ENCODE measurements at places on chromosomes 3 and 15.

DNA sequence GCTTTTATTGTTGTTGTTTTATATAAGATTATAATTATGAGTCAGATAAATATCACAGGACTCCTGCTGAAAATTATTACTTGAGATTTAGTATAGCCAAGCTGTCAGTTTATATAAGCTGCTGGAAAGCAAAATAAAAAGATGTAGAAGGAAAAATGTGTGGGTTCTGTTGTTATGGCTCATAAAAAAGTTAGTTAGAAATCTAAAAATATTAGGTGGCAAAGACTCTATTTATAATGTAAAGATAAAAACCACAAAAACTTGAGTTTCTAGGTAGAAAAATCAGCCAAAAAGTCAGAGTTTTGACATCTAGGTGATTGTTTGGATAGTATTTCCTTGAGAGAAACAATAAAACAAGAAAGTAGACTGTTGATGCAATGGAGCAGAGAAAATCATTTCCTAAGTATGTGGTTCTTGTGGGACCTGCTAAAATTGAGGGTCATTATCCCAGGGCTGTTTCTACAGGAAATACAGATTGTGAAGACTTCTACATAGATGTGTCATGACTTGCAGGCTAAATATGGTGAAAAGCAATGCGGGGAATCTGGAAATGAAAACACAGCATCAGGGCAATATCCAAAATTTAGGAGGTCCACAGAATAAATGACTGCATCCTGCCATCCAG is 1109.6 kb upstream of the CADM2 start:
- DNase-seq, result no peak

- DNase-seq, result no peak
Measured at GRCh38 chr3:119073258-119074001, 38.8 kb upstream of the IGSF11 start.

- no peak for DNase-seq
Measured at GRCh38 chr3:142027735-142028134, 121.6 kb downstream of the TFDP2 start.

GRCh38 chr3:37540786-37541185 is 320.9 kb upstream of the CTDSPL start:
- no peak for DNase-seq

DNA sequence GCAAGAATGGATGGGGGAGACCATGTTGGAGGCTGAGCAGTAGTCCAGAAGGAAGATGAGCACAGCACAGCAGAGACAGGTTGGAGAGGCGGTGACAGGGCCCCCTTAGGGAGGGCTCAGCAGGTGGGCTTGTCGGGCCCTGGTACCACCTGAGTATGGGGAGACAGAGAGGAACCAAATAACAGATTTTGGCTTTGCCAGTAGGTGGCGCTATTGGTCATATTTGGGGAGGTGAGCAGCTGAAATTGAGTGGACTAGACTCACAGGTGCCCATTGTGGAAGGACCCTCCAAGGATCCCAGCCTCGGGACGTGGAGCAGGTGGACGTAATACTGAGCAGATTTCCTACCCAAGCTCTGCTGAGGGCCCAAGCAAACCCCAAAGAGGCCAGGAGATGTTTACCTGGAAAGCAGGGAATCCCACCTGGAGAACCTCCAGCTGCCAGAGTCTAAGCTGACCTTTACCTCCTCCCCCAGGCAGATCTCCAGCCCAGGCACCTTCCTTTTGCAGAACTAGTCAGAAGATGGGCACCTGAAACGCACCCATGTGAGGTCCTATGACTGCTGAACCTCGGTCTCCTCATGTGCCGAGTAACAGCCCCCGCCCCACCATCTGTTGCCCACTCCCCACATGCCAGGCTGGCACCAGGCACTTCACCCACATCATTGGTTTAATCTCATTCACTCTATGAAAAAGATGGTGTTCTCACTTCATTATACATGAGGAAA is 24.6 kb upstream of the CORO2B start:
- no peak for DNase-seq

- no peak for DNase-seq
Measured at GRCh38 chr3:168161696-168162095, 66.0 kb upstream of the GOLIM4 start.

- DNase-seq, result no peak
Measured at GRCh38 chr15:68526784-68527183, 52.0 kb upstream of the CORO2B start.

- DNase-seq, result no peak
Measured at GRCh38 chr3:16439848-16440708, 73.4 kb downstream of the RFTN1 start.

GRCh38 chr3:134885877-134886621 is 91.0 kb downstream of the EPHB1 start:
- DNase-seq, result peak; percentile 3

DNA sequence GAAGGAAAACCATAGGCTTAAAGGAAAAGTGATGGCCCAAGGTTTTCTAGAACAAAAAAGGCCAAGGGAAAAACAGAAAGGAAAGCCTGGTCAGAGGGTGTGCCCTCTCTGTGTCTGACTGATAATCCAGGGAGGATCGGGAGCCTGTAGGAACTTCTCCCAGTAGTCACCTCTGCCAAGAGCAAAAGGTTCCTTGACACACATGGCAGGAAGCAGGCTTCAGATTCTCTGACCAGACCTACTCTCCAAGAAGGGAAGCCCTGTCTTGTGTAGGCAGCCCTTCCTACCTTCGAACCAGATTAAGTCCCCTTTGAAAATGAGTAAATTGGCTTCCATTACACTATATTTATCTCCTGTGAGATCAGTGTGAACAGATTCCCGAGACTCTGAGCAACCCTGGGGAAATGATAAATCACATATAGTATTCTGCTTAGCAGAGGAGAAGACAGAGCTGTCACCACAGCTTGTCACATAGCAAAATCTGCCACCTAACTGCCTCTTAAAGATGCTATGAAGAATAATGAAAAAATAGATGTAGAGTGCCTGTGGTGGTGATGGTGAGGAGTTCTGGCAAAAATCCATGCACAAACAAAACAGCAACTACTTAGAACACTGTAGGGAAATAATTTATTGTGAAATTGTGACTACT is 38.8 kb downstream of the PARP14 start:
- no peak for DNase-seq

DNA sequence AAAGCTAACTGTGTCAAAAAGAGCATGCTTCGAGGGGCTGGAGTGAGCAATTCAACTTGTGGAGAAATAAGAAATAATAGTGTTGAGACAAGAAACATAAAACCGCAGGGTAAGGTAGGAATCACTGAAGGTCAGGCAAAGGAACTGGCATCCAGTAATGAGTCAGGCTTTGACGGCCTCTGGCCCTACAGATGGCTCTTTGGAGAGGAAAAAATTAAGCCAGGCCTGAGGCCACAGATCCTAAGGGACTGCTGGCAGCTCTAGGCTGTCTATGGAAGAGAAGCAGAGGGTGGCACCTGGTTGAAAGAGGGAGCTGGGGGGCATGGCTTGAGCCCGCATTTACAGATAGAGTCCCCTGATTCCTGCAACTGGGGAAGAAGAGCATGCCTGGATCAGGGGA is 28.6 kb upstream of the ZSCAN2 start:
- no peak for DNase-seq

- no peak for DNase-seq
Measured at GRCh38 chr3:1798711-1799405, 299.8 kb upstream of the CNTN4 start.

- DNase-seq, result no peak
Measured at GRCh38 chr3:134630506-134630905, 20.3 kb downstream of the KY start.

DNA sequence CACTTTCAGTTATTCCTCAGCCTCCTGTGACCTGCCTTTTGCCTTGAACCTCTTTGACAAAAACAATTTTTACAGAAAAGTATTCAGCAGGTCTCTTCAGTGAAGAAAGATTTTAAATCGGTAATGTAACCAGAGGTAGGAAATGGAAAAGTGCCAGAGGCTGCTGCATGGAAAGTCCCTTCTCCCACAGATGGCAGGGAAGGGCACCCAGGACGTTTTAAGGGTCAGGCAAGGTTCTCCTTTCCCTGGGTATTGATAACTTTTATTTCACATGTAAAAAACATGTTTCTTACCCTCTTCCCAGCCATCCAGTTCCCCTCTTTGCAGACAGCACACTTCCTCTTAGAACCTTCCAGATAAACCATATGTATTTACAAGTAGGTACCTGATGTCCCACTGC is 185.6 kb downstream of the OR4M2 start:
- DNase-seq, result no peak

DNA sequence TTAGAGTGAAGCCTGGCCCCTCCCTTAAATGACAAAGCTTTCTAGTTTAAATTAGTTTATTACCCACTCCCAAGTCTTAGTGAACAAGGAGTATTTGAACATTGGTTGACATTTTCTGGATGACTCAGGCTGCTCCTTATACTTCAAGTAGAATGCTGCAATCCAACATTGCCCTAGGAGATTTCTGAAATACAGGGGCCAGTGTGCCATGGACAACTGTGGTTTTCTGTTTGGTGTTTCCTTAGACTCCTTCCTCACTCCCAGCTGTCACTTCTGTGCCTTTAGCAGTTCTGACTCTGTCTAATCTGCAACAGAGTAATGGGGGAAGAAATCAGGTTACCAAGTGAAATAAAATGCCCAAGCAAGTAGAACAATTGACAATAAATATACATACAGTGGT is 116.1 kb upstream of the P2RY1 start:
- DNase-seq, result peak; percentile 17

DNA sequence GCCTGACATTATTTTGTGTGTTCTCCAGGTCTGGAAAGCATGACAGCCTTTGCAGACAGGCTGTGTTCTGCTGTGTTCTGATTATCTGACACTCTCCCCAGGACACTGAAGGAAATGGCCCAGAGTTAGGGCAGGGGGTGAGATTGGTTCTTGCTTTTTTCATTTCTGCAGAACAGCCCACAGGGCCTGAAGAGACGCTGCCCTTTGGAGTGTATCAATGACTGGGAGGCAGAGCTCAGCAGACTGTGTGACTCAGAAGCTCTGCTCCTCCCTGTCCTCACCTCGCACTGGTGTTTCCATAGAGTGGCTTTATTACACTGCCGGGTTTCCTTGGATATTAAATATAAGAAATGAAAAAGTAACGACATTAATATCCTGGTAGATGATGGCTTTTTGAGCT is 523.6 kb downstream of the NTRK3 start:
- DNase-seq, result no peak

DNA sequence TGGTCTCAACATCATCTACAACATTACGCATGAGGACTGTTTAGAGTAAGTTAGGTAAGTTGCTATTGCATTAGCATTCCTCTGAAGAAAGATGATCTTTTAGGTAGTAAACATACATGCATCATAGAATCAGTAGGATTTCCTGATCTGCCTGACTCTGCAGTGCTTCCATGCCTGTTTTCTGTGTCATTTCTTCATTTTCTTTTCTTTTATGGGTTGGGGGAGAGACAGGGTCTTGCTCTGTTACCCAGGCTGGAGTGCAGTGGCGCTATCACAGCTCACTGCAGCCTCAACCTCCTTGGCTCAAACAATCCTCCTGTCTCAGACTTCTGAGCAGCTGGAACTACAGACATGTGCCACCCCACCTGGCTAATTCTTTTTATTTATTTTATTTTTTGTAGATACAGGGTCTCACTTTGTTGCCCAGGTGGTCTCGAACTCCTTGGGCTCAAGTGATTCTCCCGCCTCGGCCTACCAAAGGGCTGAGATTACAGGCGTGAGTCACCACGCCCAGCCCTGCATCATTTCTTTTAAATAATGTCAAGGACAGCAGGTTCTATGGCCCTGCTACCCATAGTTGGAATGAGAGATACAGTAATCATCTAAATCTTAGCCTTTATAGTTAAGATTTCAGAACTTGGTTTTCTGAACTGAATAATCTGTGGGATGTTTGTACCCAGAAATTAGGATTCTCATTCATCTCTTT is 184.3 kb downstream of the GHSR start:
- DNase-seq, result no peak

DNA sequence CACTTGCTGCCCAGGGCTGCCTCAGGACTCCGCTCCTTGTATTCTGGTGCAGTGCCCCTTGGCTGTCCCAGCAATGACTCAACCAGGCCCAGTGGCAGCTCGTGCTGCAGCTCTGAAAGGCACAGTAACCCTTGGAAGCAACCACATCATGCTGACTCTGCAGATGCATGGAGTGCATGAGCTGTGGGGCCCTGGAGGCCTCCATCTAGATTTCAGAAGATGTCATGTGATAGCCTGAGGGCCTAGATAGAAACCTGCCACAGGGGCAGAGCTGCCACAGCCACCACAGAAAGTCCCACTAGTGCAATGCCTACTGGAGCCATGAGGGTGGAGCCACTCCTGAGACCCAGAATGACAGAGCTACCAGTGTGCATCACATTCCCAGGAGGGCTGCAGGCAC is 117.1 kb upstream of the SMAD3 start:
- DNase-seq, result no peak

DNA sequence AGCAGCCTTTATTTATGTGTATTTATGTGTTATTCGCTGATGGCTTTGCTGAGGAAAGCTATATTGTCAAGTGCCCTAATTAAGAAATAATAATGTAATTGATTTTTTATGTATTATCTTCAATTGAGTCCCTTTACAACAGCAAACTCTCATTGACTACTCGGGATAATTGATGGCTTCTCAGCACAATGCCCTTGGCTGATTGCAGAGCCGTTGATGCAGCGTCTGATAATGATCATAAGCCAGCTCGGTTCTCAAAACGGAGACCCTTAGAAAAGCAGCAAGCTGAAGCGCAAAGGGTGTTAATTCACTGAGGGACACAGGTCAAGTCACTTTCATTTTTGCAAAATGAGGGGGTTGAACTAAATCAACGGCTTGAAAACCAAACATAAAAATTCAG is 357.1 kb upstream of the KCNH8 start:
- DNase-seq, result no peak

- no peak for DNase-seq
Measured at GRCh38 chr3:107680698-107681097, 157.9 kb downstream of the BBX start.

- DNase-seq, result no peak
Measured at GRCh38 chr15:94162939-94163338, 68.4 kb upstream of the MCTP2 start.

DNA sequence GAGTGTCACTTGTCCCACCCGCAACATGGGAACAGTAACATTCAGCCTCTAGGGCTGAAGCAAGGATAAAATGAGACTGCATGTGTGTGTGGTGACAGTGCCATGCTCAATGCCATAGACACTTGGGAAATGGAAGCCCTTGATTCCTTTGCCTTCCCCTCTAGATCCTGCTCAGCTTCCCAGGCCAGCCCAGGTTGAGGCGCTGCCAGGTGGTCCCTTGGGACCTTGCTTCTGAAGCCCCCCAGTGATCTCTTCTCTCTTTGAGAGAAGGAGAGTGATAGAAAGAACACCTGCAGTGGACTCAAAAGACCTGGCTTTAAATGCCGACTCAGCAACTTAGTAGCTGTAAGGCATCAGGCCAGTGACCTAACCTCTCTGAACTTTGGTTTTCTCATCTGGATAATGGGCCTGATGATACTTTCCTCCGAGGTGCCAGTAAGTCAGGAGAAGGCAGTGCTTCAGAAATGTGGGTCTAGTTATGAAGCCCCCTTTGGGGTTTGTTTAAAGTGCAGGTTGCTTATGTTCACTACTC is 144.5 kb downstream of the RPLP1 start:
- no peak for DNase-seq
